Psoas muscle (tissue), 8 donors: ENCODE measurements at places on chromosomes 4 and X. TPM values are rescaled to one million over a fixed set of nuclear protein-coding genes. Genes with fewer than 3 reads are reported as not detected.
A peak's percentile ranks its signal among the peaks of the same experiment; 100 is the strongest.

The NDNF gene
- 3.0 TPM for polyA plus RNA-seq

DNA sequence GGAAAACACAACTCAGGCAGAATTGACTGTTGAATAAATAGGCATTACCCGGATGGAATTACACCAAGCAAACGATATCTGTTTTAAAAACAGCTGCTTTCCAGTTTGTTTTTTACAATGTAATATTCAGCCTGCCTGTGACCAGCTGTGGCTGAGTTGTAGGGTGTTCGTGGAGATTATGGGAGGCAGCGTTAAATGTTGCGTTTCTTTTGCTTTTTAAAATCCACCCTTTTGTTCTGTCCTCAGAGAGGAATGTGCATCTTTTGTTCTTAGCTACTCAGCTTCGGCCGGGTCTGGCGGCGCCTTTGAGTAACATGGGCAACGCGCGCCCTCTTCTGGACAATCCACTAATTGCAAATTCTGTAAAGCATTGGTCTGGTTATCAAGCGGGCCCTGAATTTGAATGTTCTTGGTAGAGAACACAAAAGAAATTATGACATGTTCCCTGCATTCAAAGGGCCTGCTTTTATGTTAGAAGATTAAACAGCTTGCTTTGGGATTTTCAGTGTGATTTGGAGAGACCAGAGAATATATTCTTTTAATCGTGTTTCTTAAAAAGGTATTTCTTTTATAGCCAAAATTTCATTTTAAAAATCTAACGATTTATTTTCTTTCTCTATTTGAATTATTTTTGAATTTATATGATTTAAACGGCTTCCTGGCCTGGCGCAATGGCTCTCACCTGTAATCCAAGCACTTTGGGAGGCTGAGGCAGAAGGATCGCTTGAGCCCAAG is 76.3 kb upstream of the TRIM2 start:
- peak; percentile 69 for DNase-seq

- DNase-seq: no peak
Measured at GRCh38 chr4:161364681-161365080, 799.1 kb downstream of the FSTL5 start.

DNA sequence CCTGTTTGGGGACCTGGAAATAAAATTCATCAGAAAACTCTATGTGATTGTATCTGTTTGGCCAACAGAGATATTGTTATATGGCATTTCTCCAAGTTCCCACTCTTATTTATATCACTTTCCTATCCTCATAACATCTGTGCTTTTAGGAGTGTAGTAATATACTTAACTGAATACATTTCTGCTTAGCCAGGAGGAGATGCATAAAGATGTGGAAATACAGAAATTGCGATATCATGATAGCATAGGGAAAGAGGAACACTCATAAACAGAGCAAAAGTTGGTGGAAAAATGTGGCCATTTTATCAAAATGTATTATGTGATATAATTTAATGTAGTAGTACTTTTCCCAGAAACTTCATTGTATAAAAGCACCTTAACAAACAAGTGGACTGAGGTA is 46.1 kb upstream of the TSPAN7 start:
- no peak for DNase-seq

The IGSF1 gene
- polyA plus RNA-seq: 0.04 TPM
